ENCODE measurements at places on chromosomes 13 and 19.

- no peak for DNase-seq
These were observed 19.0 kb upstream of the SPRY2 start for GRCh38 chr13:80359778-80360452.

GRCh38 chr13:43309311-43309710 is 285.9 kb downstream of the DNAJC15 start:
- DNase-seq, result no peak

DNA sequence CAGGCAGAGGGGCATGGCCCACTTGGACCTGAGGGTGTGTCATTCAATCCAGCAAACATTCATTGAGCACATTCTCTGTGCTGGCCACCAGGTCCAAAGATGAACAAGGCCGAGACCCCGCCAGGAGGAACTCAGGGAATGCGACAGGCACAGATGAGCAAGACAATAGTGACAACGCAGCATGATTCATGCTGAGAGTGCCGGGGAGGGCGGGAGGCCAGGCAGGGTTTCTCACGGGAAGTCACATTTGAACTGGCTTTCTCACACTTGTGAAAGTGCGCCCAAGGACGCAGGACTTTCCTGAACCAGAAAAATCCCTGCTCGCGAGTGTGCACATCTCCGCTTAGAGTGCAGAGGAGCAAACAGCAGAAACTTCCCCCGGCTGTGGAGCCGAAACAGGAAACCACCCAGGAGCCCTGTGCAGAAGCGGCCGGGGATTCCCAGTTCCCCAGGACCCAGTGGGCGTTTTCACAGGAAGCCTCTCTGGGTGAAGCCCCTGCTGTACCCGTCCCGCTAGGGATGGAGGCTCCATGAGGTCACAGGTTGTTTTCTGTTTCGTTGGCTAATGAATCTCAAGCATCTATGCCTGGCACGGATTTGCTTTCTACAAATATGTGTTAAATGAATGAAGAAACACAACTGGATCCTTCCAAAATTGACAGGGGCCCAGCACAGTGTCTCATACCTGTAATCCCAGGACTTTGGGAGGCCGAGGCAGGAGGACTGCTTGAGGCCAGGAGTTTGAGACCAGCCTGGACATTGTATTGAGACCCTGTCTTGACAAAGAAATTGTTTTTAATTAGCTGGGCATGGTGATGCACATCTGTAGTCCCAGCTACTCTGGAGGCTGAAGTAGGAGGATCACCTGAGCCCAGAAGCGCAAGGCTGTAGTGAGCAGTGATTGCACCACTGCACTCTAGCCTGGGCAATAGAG is 68.4 kb upstream of the TM9SF2 start:
- peak; percentile 31 for DNase-seq

DNA sequence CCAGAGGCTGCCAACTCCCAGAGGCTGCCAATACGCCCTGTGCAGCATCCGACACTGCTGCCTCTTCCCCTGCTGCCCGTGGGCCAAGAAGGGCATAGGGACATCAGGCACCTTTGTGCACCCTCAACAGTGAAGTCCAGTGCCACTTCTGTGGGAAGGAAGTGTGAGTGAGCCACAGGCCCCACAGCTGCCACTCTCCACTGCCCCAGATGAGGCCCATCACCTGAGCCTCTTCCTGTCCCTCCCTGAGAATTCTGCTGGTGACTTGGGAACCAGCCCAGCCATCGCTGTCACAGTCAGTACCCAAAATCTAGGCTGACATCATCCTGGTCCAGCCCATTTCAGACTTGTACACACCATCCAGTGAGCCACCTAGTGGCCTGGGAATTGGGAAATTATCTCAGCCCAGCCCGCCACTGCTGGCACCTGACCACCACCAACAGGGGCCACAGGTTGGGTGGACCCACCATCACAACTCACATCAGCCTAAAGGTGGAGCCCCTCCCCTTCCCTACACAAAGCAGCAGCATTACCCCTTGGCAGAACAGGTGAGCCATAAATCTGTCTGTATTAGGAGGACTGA is 733.9 kb upstream of the KLHL1 start:
- no peak for DNase-seq

DNA sequence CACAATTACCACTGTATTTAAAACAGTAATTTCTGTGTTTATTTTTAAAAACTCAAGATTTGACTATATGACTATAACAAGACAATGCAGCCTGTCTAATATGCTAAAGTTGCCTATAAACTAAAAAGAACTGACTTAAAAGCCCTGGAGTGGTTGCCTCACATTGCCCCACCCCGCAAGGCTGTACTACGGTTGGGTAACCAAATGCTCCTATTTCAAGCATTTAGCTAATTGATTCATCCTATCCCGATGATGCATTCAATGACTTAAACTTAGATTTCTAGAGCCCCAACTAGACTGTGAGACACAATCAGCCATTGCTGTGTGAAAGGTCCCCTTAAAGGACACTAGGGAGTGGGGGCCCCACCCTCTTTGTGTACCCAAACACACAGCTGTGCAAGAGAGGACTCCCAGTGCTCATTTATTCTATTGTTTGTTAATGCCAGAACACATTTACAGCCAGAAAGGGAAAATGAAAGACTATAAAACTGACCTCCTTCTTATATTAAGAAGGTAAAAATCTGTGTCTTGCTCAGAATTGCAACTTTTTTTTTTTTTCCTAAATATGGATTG is 66.9 kb downstream of the MIPEP start:
- no peak for DNase-seq
